Posterior cingulate gyrus (tissue), 11 donors: ENCODE measurements at places on chromosomes 7 and 10.
A peak's percentile ranks its signal among the peaks of the same experiment; 100 is the strongest.

GRCh38 chr10:110394898-110395297 is 90.2 kb upstream of the SMNDC1 start:
- no peak for DNase-seq

DNA sequence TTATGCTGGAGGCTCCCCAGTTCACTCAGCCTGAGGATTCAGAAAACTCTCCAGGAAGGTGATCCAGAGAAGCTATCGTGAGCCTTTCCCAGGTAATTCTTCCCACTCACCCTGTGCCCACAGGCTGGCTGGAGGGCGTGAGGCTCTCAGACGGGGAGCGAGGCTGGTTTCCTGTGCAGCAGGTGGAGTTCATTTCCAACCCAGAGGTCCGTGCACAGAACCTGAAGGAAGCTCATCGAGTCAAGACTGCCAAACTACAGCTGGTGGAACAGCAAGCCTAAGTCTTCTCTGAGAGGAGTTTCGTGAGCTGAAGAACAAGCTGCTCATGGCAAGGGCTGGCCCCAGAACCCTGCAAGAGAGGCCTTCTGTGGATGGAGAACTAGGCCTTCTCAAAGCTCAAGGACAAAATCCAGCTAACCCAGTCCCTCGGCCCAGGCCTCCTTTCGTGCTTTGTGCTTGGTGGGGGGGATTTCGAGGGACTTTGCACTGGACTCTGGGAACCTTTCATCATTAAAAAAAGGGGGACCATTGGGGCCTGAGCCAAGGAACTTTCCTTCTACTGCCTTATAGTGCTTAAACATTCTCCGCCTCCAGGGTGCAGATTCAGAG is 23.6 kb downstream of the NOBOX start:
- peak; percentile 11 for DNase-seq

GRCh38 chr10:56728349-56728748 is 367.3 kb upstream of the ZWINT start:
- no peak for DNase-seq

DNA sequence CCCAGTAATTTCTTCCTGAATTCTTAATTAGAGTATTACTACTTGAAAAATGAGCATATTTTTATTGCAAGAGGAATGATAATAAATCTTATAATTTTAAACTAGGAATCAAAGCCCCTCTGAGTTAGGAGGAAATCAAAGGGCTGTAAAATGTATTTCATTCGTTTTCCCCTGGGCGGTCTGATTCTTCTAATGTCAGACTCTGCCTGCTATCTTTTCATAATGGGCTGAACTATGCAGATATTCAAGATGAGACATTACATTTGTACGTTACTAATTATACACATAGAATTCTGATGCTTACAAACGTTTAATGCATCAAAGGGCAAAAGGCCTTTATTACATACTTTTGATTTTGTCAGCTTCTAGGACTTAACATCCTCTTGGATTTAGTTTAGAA is 16.0 kb upstream of the TRUB1 start:
- DNase-seq: no peak

- DNase-seq: no peak
Measured at GRCh38 chr10:97550336-97551149, 22.0 kb upstream of the ANKRD2 start.

DNA sequence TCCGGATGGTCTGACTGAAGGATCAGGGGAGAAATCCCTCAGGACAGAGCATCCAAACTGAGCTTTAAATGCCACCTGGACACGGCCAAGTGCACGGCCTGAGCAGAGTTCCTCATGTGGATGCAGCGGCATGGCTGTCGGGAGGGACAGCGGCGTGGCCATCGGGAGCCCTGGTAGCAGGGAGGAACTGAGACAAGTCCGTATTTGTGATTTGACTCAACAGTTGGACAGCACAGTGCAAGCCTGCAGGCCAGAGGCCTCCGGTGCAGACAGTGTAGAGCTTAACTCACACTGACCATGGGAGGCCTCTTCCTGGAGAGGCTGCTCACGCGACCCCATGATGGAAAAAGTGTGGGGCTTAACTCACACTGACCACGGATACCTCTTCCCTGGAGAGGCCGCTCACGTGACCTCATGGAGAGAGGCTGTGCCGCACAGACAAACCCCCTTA is 207.4 kb downstream of the DIP2C start:
- peak; percentile 79 for DNase-seq

DNA sequence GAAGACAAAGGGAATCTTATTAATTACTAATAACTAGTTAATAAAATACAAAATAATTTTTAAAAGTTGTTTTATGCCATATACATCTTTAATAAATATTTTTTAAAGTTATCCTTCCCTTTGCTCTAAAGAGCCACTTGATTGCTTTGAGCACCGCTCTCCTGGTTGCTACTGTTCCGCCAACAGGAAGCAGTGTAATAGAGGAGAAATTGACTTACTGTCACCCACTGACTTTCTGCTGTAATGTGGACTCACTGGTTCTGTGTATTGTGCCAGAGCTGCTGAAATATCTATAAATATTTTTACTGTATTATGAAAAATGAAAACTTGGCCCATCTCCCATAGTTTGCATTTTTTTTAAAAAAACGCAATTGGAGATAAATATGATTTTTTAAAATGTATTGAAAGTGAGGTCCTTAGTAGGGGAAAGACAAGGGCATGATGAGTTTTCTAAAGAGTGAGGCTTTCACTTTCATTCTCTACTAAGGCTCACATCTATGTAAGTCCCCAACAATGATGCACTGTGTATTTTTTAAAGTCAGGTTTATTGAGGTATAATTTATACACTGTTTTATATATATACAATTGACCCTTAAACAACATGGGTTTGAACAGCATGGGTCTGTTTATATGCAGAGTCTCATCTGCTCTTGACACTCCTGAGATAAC is 100.5 kb downstream of the NPY start:
- no peak for DNase-seq

- DNase-seq: no peak
Measured at GRCh38 chr7:118153551-118154177, 30.3 kb upstream of the LSM8 start.

GRCh38 chr7:57868771-57869483 is 418.9 kb downstream of the ZNF716 start:
- no peak for DNase-seq

DNA sequence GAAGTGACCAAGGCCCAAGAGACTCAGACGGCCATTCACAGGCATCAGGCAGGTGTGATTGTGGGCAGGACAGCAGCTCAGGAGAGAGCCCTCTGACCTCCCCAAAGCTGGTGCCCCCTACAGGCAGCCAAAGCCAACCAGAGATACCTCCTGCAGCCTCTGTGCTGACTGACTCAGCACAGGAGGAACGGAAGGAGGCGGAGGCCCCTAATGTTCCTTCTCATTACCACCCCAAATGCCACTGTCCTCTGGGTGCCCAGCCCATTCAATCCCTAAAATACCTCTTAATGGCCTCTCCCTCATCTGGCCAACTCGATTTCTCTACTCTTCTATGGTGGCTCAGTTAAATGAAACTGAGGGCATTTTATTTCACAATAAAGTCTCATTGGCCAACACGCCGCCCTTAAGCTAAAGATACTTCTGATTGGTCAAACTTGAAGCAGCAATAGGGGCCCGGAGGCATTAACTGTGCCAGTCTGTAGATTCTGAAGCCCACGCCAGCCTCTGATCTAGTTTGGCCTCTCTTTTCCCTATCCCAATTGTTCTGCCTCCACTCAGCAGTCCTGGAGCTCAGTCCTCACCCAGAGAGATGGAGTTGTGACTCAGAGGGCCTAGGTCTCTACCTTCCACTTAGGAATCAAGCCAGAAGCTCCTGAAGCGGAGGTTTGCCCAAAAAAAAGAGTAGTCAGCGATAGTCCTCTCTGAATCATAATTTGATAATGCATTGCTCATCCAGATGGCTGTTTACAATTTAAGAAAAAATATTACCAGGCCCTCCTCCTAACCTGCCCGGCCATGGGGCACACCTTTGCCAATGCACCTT is 1.2 kb downstream of the CYREN start:
- DNase-seq: no peak

GRCh38 chr7:122136078-122136477 is 8.0 kb downstream of the AASS start:
- no peak for DNase-seq

DNA sequence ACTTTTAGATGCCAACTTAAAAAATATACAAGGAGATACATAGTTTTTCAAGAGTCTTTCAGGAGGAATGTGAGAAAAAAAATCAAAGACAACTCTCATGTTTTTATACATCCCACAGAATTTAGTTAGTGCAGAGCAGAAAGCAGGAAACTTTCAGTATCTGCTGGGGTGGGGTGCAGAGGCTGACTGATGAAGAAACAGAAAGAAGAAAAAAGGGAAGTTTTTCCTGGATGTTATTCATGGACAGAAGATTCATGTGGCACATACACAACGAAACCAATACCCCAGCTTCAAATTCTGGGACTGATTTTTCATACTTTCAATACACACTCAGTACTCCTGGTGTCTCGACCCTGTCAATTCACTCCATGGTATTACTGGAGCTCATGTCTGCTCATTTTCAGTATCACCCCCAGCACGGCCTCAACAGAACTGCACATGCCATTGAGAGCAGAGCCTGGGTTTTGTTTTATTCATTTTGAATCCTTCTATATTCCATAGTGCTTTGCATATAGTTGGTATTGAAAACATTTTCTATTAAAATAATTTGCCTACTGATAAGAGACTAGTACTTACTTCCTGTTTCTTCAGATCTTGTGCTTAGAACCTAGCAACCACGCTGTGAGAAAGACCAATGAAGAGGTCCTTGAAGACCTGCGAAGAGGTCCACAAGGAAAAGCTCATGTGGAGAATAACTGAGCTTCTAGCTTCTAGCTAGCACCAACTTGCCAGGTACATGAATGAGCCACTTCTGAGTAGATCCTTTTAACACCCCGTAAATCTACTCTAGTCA is 49.0 kb downstream of the NDUFB2 start:
- DNase-seq: no peak

DNA sequence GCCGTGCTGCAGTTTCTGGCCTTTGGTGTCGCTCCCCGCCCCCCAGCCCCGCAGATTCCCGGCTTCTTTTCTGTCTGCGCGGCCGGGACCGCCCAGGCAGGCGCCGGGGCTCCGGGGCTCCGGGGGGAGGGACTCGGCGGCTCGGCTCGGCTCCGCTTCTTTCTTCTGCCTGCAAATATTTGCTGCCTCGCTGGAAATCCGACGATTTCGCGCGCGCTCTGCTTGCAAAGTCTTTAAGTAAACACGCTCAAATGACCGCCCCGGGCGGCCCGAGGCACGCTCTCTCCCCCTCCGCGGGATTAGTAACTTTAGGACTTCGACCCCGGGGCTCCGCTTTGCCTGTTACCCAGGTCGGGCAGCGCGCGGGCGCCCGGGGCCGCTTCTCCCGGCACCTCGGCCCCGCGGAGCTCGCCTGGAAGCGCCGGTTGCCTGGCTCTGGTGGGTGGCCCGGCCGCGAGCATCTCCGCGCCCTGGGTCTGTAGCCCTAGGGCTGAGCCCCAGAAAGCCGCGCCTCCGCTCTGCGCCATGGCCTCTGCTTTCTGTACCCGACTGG is 3.9 kb upstream of the GATA3 start:
- peak; percentile 64 for DNase-seq
